ENCODE measurements at places on chromosomes 1 and 21. TPM values are rescaled to one million over a fixed set of nuclear protein-coding genes. Genes with fewer than 3 reads are reported as not detected.

- no peaks in the 10 kb centered on the region for H3K4me1 ChIP-seq
- DNase-seq: no peak
- no peaks in the 10 kb centered on the region for H3K36me3 ChIP-seq
- H3K27me3 ChIP-seq: no peaks in the 10 kb centered on the region
- H3K27ac ChIP-seq: no peak overlapping the region
- H3K4me3 ChIP-seq: no peak overlapping the region
Measured at GRCh38 chr1:59188413-59189213, 108.3 kb upstream of the FGGY start.

GRCh38 chr1:209156991-209157390 lies 426.5 kb upstream of the CAMK1G start:
- H3K4me1 ChIP-seq: no peaks in the 10 kb centered on the region
- no peaks in the 10 kb centered on the region for H3K36me3 ChIP-seq
- H3K4me3 ChIP-seq: no peak overlapping the region

DNA sequence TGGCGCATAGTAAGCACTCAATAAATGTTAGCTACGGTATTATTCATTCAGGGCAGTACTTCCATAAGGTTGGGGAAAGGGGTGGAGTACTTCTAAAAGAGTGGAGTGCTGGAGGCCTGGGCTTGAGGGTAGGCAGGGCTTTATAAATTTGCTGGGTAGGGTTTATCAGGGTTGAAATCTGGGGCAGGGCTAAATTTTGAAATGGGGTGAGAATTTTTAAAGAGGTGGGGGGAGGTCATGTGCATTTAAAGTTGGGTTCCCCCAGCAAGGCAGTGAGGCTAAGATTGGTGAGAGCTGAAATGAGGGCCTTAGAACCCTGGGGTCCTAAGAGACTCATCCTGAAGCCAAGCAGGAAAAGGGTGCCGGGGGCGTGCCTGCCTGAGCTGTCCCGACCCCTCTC lies 10.0 kb downstream of the CATSPER4 start:
- H3K27me3 ChIP-seq: no peaks in the 10 kb centered on the region
- peaks cover 23% of the 10 kb centered on the region for H3K4me1 ChIP-seq

DNA sequence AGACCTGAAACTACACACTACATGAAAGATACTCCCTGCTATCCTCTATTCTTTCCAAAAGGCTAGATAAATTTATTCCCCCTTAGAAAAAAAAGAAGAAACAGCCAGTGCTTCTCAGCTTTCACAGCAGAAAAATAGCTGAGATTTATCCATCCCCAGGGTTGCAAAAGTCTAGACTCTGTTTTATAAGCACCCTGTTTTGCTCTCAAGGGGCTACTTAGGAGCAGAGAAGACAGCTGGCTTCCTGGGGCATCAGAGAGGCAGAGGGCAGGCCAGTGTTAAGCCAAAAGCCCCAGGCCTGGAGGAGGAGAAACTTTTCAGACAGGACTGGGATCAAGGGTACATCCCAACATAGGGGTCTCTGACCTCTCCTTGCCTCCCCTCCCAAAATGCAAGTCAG lies 3.9 kb downstream of the LAMB3 start:
- H3K27ac ChIP-seq: no peak overlapping the region
- H3K4me1 ChIP-seq: peaks cover 26% of the 10 kb centered on the region
- H3K36me3 ChIP-seq: no peaks in the 10 kb centered on the region
- DNase-seq: no peak
- H3K27me3 ChIP-seq: no peaks in the 10 kb centered on the region

GRCh38 chr1:165707984-165708706 lies 9.8 kb upstream of the ALDH9A1 start:
- H3K27me3 ChIP-seq: peaks cover 34% of the 10 kb centered on the region
- H3K4me3 ChIP-seq: no peak overlapping the region
- H3K27ac ChIP-seq: no peak overlapping the region

DNA sequence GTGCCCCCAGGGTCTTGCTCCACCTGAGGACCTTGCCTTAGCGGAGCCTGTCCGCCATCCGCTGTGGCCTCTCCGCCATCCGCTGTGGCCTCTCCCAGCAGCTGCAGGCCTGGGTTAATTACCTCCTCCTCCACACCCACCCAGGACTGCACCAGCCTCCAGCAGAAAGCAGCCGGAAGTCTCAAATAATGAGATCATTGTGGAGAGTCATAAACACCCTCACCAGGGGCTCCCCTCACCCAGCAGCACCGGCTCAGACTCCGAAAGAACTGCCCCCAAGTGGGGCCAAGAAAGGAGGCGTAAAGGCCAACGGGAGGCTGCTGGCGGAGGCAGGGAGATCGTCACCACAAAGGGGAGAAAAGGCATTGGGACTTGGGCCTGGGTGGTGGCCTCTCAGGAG lies 10.7 kb upstream of the GPR153 start:
- no peaks in the 10 kb centered on the region for H3K4me1 ChIP-seq
- no peaks in the 10 kb centered on the region for H3K36me3 ChIP-seq
- DNase-seq: no peak
- no peaks in the 10 kb centered on the region for H3K27me3 ChIP-seq
- H3K27ac ChIP-seq: no peak overlapping the region
- no peak overlapping the region for H3K4me3 ChIP-seq

- DNase-seq: no peak
- H3K27me3 ChIP-seq: no peaks in the 10 kb centered on the region
- no peak overlapping the region for H3K27ac ChIP-seq
- H3K4me1 ChIP-seq: no peaks in the 10 kb centered on the region
- no peak overlapping the region for H3K4me3 ChIP-seq
- peaks cover 20% of the 10 kb centered on the region for H3K36me3 ChIP-seq
Measured at GRCh38 chr1:97396463-97396862, 524.4 kb downstream of the DPYD start.

GRCh38 chr1:94345148-94345721 lies 73.0 kb upstream of the ABCD3 start:
- no peaks in the 10 kb centered on the region for H3K36me3 ChIP-seq
- H3K4me3 ChIP-seq: no peak overlapping the region
- H3K27me3 ChIP-seq: peaks cover 3% of the 10 kb centered on the region
- no peaks in the 10 kb centered on the region for H3K4me1 ChIP-seq
- H3K27ac ChIP-seq: no peak overlapping the region

GRCh38 chr21:45578176-45578801 lies 36.0 kb upstream of the SLC19A1 start:
- H3K27me3 ChIP-seq: peaks cover 3% of the 10 kb centered on the region
- H3K27ac ChIP-seq: no peak overlapping the region

GRCh38 chr1:215720126-215720525 lies 153.0 kb downstream of the KCTD3 start:
- H3K4me3 ChIP-seq: no peak overlapping the region
- H3K27me3 ChIP-seq: no peaks in the 10 kb centered on the region
- H3K36me3 ChIP-seq: no peaks in the 10 kb centered on the region
- H3K4me1 ChIP-seq: no peaks in the 10 kb centered on the region
- H3K27ac ChIP-seq: no peak overlapping the region

DNA sequence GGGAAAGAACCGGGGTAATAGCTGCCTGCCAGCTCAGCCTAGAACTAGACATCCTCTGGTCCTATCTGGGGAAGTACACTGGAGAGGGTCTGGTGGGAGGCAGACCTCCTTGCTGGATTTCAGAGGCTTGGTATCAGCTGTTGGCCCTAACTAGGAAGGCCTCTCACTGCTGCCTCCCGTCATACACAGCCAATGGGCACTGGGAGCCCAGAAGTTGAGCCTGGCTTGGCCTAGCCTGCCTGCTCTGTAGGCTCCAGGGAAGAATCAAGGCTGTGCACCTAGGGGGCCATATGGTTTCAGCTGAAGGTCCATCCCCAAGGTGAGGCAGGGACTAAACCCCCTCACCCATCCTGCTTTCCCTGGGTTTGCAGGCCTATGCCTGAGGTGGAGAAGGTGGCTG lies 4.3 kb upstream of the MUTYH start:
- peaks cover 39% of the 10 kb centered on the region for H3K4me1 ChIP-seq
- DNase-seq: no peak
- H3K27me3 ChIP-seq: no peaks in the 10 kb centered on the region

DNA sequence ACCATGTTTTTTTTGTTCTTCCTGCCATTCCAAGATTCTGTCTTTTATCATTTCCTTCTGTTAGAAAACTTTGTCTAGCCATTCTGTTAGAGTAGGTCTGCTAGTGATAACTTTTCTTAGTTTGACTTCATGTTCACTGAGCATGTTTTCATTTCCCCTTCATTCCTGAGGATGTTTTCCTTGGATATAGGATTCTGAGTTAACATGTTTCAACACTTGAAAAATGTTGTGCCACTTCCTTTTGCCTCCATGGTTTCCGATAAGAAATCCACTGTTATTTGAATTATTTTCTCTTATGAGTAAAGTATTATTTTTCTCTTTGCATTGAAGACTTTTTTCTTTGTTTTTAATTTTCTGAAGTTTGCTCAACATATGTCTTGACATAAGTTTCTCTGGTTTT lies 66.7 kb downstream of the ATP1A1 start:
- no peak for DNase-seq
- H3K27me3 ChIP-seq: peaks cover 5% of the 10 kb centered on the region
- H3K27ac ChIP-seq: no peak overlapping the region

GRCh38 chr1:154186852-154187501 lies 4.9 kb downstream of the TPM3 start:
- H3K27ac ChIP-seq: no peak overlapping the region
- peaks cover 5% of the 10 kb centered on the region for H3K36me3 ChIP-seq
- peaks cover 8% of the 10 kb centered on the region for H3K4me1 ChIP-seq
- no peak for DNase-seq

- H3K4me1 ChIP-seq: no peaks in the 10 kb centered on the region
- no peaks in the 10 kb centered on the region for H3K36me3 ChIP-seq
- DNase-seq: no peak
- H3K27ac ChIP-seq: no peak overlapping the region
Measured at GRCh38 chr1:185767508-185768120, 33.4 kb downstream of the HMCN1 start.

DNA sequence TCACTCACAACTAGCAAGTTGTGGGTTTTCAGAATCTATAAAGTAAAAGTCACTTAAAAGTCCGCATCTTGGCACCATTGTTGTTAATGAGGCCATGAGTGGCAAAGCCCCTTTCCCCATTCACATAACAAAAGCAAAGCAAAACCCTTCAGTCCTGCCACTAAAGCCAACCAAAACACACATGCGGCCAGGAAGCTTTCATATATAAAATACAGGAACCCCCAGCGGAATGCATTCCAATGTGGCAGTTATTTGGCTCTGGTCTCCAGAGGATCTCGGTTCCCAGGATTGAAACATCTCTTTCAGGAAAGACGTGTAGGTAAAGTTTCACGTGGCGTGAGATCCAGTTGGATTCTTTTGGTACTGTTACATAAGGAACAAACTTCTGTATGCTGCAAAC lies 2.5 kb upstream of the LBR start:
- no peak overlapping the region for H3K4me3 ChIP-seq
- H3K4me1 ChIP-seq: peaks cover 26% of the 10 kb centered on the region
- H3K27ac ChIP-seq: no peak overlapping the region
- DNase-seq: no peak
- H3K27me3 ChIP-seq: no peaks in the 10 kb centered on the region
- peaks cover 6% of the 10 kb centered on the region for H3K36me3 ChIP-seq

GRCh38 chr1:60274422-60275290 lies 201.1 kb upstream of the C1orf87 start:
- no peak for DNase-seq
- H3K27ac ChIP-seq: no peak overlapping the region
- no peaks in the 10 kb centered on the region for H3K36me3 ChIP-seq
- no peak overlapping the region for H3K4me3 ChIP-seq

DNA sequence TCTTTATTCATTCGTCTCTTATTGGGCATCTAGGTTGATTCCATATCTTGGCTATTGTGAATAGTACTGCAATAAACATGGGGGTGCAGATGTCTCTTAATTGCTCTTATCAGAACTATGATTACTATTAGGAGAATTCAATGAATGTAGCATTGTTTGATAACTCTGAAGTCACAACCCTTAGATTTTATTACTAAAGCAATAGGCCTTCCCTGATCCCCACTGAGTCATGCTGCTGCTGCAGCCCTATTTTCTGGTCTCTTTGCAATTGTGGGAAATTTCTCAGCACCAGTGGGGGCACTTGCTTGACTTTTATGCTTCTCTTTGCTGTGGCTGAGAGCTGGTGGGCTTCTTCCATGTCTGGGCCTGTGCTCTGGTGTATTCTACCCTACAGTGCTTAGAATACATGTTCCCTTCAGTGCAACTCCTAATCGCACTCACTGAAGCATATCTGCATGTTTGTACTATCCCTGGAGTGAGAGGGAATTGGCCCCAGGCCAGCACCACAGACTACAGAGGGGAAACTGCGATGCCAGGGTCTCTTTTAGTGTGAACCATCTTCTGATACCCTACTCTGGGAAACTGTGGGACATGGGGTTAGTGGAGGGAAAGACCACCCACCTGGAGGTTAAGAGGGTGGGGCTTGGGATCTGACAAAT lies 52.2 kb upstream of the ROR1 start:
- no peaks in the 10 kb centered on the region for H3K36me3 ChIP-seq
- no peaks in the 10 kb centered on the region for H3K27me3 ChIP-seq
- H3K27ac ChIP-seq: no peak overlapping the region
- H3K4me3 ChIP-seq: no peak overlapping the region
- no peak for DNase-seq

The MTARC2 gene
- not detected for total RNA-seq

The DNAI4 gene
- total RNA-seq: 1.2 TPM

The PKP1 gene
- total RNA-seq: 0.06 TPM

The PCBP3 gene
- 1.3 TPM for total RNA-seq

The SERTAD4 gene
- not detected for total RNA-seq

The CENPF gene
- 70.6 TPM for total RNA-seq

The NCAM2 gene
- total RNA-seq: not detected

The PNRC2 gene
- total RNA-seq: 162 TPM

The LAMB3 gene
- total RNA-seq: 0.89 TPM

The SLAMF6 gene
- 46.8 TPM for total RNA-seq

The FCGR3A gene
- not detected for total RNA-seq

The CTSS gene
- total RNA-seq: 38.5 TPM

The HJV gene
- total RNA-seq: not detected
